Iris pigment epithelial cell (primary cell): ENCODE measurements at places on chromosomes 5 and 9.

- DNase-seq, result no peak
Measured at GRCh38 chr5:113632996-113633395, 119.5 kb downstream of the YTHDC2 start.

DNA sequence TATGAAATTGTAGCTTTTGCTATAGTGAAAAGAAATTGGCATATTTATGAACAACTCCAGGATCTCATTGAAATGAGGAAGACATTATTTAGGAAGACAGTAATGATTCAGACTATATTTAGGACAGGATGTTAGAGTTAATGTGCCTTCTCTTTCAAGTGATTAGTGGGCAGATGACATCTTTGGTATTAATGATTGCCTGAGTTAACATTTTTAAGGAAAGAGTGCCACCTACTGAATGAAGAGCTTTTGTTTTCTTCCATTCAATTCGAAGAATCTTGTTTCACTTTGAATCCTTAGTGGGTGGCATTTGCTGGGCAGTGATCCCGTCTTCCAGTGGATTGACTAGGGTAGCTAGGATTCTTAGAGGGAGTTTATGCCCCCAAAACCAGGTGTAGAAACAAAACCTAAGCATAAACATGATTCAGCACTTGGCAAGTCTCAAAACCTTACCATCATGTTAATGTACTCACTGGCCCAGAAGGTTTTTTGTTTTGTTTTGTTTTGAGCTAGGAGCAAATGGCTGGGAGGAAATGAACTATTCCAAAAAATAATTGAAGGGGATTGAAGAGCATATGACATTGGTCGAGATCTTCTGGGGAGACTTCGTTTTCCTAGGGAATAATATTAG, 23.2 kb downstream of the MAP3K1 start:
- peak; percentile 65 for DNase-seq

DNA sequence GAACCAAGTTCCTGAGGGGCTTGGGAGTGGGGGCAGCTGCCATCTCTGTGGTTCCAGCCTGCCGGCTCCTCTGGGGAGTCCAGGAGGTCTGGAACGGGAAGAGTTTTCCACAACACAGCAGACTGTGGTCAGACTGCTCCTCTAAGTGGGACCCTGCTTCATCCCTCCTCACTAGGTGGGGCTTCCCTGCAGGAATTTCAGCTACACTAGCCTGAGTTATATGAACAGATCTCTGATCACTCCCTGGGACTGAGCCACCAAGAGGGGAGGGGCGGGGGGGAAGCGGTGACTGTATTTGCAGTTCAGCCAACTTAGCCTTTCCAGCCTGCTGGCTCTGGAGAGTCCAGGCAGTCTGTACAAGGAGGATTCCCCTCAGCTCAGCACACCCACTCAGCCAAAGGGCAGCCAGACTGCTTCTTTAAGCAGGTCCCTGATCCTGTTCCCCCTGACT, 19.4 kb downstream of the DTWD2 start:
- DNase-seq, result peak; percentile 7

GRCh38 chr5:36535378-36535777, 71.0 kb upstream of the SLC1A3 start:
- no peak for DNase-seq
